ENCODE measurements at places on chromosomes 1 and 21.

DNA sequence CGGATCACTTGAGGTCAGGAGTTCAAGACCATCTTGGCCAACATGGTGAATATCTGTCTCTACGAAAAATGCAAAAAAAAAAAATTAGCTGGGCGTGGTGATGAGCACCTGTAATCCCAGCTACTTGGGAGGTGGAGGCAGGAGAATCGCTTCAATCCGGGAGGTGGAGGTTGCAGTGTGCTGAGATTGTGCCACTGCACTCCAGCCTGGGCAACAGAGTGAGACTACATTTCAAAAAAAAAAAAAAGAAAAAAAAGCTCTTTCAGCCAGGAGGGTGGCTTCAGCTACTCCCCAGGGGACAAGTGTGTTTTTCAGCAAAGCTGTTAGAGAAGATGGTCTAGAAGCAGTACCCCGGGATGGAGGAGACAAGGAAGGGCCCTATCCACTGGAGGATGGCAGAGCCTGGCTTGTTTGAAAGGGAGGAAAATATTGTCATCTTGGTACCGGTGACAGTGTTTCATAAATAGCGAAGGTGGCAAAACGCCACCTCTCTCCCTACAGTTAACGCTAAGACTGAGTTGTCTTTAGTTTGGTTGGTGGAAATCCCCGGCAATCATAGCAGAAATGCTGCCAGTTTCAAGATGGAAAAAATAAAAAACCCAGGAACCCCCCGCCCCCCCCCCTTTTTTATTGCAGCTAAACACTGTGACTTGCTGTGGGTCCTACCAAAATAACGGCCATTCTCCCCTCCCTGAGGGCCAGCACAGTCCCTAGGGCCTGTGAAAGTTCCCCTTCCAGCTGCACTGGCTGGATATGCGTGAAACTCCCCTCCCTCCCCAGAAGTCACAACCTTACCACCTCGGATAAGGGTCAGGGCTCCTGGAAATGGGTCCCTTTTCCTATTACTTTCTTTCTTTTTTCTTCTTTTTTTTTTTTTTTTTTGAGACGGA is 3.5 kb downstream of the PIK3CD start:
- no peak for DNase-seq

GRCh38 chr21:27339902-27340301 is 373.0 kb upstream of the ADAMTS5 start:
- no peak for DNase-seq

GRCh38 chr1:20248971-20249612 is 41.6 kb upstream of the VWA5B1 start:
- no peak for DNase-seq

DNA sequence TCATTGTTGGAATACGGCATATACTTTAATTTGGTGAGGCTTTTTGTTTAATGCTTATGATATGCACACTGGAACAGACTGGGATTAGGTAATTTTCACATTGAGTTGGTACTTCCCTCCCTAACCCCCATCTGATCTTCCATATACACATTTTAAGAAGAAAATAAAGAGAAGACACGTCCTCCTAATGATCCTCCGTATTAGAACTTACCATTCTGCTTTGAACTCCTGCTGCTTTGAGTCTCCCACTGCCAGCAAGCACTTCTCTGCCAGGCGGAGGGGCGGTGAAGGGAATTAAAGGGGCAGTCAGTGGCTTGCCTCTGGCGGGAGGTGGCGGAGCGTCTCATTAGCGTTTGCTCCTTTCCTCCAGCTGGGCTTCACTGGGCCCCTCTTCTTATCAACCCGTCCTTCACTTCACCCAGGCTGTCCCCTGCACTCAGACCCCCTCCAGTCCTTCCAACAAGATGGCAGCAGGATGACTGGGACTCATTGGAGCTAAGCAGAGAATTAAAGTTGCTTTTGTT is 433.4 kb downstream of the KIF26B start:
- DNase-seq = no peak

DNA sequence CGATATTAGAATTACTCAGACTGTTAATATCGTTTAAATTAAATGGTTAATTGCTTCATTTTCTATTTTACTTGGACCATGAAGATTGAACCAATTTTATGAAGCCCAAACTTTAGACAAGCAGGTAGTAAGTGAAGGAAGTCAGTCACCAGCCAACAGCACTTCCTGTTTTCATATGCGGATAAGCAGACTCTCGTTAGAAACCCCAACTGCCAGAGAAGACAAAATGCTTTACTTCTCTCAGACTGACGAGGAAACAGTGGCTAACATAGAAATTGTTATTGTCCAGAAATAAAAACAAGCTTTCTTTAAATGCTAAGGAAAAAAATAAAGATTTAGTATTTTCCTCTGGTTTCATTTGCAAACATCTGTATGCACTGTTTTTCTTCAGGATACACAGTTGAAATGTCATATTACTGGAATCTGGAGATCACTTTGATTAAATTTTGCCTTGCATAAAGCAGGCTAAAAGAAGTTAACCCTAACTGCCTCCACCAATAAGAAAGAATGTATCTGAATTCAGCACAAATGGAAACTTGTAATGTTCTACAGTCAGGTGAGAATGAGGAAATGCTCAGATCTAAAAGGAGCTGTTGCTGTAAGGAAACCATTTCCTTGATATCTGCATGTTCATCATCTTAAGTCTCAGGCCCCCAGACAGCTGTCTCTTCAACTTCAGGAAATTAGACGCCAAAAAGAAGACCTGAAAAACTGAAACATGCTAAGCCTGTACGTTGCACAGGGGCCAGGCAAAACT is 129.8 kb upstream of the SAMSN1 start:
- no peak for DNase-seq

GRCh38 chr1:19164274-19165015 is 45.6 kb downstream of the UBR4 start:
- DNase-seq = no peak

DNA sequence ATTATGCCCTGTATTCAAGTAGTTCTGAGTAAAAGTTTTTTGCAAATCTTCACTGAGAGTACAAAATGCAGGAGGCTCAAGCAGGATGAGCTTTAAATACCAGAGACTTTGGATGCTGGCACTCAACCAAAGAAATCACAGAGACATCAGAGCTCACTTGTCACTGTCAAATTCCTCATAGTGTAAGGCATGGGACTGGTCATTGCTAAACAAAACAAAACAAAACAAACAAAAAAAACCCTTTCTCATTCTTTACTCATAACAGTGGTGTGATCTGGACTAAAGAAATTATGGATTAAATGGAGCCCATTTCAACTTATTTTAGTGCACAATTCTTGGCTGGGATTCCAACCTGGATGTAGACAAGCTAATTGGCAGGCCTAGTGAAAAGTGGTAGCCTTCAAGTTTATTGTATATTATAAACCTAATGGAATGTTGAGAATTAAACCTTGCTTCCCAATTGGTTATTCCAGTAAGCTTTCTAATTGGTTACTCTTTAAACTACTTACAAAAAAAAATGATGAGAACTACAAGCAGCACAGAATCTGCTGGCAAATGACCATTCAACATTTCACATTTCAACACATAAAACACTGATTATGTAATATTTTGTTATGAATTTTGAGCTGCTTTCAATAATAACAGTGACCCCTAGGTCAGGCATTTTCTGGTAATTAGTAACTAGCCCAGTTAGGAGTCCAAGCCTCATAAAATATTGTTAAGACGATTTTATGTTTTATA is 30.6 kb upstream of the NEK7 start:
- peak; percentile 72 for DNase-seq

- DNase-seq = no peak
Observed at GRCh38 chr1:90712153-90712856, 4.8 kb downstream of the BARHL2 start.

GRCh38 chr21:36169470-36170128 is 13.0 kb downstream of the DOP1B start:
- no peak for DNase-seq

DNA sequence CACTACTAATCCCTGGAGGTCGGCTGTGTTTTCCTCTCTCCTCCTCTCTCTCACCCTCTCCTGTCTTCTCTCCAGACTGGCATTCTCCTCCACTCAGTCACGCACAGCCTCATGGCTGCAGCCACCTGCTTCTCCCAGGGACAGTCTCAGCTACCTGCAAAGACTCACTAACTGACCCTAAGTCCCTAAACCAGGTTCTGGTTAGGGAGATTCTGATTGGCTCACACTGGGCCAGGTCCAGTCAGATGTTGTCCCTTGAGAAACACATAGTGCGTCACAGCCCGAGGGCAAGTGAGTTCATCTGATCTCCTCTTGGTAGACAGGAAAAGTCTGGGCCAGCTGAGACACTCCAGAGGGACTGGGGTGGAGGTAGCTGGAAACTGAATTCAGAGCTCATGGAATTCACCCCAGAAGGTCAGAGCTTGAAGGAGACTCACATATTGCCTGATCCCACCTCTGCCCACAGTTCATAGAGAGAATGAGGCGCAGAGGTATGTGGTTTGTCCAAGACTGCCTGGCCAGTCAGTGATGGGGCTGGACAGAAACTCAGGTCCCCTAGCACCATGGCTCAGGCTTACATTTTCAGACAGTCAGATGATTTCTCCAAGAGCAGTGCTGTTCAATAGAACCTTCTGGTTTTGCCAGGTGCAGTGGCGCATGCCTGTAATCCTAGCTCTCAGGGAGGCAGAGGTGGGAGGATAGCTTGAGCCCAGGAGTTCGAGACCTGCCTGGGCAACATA is 40.4 kb upstream of the RPL11 start:
- DNase-seq = peak; percentile 39

- no peak for DNase-seq
Observed at GRCh38 chr1:59232216-59232615, 64.7 kb upstream of the FGGY start.

GRCh38 chr1:50271968-50272578 is 151.2 kb downstream of the DMRTA2 start:
- peak; percentile 19 for DNase-seq

GRCh38 chr21:42063191-42063570 is 7.9 kb upstream of the UMODL1 start:
- no peak for DNase-seq

- no peak for DNase-seq
Observed at GRCh38 chr1:213914392-213914791, 73.4 kb upstream of the PROX1 start.

DNA sequence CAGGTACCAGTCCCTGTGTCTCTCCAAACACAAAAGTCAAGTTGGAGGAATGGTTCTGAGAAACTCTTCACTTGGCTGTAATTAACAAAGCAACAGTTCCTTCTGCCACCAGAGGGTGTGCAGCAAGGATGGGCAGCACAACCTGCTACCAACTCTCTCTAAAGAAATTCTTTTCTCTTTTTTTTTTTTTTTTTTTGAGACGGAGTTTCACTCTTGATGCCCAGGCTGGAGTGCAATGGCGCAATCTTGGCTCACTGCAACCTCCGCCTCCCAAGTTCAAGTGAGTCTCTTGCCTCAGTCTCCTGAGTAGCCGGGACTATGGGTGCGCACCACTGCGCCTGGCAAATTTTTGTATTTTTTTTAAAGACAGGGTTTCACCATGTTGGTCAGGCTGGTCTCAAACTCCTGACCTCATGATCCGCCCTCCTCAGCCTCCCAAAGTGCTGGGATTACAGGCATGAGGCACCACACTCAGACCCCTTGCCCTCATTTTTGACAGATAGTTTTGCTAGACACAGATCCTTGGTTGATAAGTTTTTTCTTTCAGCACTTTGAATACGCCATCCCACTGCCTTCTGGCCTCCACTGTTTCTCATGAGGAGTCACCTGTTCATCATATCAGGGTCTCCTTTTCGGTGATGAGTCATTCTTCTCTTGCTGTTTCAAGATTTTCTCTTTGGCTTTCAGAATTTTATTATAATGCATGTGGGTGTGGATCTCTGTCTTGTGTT is 12.1 kb upstream of the DEGS1 start:
- no peak for DNase-seq

GRCh38 chr1:151165281-151165737 is 393 bp downstream of the LYSMD1 start:
- peak; percentile 48 for DNase-seq

DNA sequence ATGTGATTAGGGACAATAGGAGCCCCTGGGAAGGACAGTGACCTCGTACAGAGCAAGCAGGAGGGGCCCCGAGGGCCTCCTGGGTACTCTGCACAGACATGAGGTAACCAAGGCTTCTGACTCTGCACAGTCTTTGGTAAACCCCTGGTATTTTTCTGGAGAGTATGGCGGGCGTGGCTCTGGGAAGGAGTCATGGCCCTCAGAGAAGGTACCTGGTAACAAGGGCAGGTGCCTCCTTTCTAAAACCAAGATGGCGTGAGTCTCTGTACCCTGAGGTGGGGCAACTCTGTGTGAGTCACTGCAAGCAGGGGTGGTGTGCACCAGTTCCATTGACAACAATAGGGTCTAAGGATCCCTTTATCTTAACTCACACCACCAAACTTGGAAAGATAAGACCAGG is 39.9 kb upstream of the SLC19A1 start:
- no peak for DNase-seq

- peak; percentile 91 for DNase-seq
Observed at GRCh38 chr1:35539824-35540261, 17.4 kb downstream of the KIAA0319L start.

- DNase-seq = no peak
Observed at GRCh38 chr1:1088801-1089680, 14.9 kb upstream of the RNF223 start.

GRCh38 chr1:218536296-218536986 is 191.3 kb downstream of the TGFB2 start:
- DNase-seq = no peak

DNA sequence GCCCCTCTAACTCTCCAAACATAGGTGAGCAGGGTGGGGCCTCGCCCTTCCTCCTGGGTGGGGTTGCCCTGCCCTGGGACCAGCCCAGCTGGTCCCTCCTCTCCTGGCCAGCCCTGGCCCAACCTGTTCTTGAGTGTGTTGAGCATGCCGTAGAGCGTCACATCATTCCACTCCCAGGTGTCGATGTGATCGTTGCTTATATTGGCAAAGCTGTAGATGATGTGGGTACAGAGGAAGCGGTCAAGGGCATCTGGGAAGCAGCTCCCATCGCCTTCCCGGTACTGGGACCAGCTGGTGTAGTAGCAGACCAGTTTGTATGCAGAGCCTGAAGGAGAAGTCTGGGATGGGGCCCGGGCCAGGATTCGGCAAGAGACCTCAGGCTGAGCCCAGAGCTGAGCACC is 1.4 kb downstream of the CHI3L1 start:
- DNase-seq = no peak

DNA sequence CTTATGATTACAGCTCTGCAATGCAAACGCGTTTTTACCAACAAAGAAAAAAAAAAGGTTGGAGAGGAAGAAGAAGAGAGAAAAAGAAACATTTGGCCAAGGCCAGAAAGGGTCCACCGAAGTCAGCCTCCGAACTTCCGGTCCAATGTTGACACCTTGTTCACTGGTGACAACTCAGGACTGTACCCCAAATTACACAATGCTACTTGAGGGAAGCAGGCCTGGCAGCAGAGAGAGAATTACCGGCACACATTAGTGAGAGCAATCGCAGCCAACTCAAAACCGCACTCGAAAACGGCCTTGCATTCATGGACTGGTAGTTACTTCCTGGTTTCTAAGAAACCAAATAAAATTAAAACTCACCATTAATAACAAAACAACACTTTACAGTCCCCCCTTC is 652.5 kb downstream of the KIF26B start:
- no peak for DNase-seq

Data from MG63 (cell line).